ENCODE measurements at places on chromosomes 4 and X.

DNA sequence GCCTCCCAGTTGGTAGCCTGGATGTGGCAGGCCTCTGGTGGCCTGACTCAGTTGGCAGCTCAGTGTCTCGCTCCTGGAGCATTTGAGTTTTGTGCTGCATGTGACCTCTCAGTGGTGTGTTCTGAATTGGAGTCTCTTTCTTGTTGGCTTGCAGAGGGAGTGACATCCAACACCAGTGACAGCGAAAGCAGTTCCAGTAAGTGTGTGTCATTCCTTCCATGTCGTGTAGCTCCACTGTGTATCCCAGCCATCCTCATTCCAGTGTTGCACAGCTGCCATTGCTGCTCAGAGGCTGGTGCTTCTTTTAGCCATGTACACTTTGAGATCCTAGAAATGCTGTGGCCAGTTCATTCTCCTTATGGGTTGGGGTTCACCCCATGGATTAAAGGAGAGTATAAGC is 52.4 kb downstream of the DLG3 start:
- DNase-seq = no peak

DNA sequence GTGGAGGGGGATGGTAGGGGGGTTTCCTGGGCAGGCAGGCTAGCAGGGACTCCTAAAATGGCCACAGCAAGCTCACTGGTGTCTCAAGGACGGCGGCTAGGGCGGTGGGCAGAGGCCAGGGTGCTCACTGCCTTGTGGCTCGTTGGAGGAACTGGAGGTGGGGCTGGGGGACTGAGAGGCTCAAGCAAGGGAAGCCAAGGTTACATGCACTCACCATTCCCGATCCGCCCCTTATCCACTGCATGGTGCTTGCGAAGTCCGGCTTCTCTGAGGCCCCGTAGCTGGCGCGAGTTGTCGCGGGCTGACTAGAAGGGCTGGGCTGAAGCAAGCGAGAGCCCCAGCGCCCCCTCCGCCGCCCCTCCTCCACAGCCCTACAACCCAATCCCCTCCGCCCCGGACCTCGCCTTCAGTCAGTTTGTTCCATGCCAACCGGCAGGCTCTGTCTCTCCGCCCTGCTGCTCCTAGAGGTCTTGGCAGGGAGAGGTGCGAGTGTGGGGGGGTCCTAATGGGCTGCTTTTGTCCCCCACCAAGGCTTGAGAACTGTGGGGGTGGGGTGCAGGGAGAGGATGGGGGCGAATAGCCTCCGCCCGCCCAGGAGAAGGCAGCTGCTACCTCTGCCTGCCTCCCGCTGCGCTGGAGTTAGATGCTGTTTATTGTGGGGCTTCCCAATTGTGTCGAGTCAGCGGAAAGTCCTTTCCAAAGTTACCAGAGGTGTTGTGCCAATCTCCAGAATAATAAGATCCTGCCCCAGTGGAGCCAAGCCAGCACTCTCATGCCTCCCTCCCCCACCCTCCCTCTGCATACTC is at the start of gene ARHGEF9:
ARHGEF9 (minus strand) TSS at position 313 of the 806 bp plus-strand sequence; CDS start at position 244, 69 bp downstream.
- DNase-seq = no peak

DNA sequence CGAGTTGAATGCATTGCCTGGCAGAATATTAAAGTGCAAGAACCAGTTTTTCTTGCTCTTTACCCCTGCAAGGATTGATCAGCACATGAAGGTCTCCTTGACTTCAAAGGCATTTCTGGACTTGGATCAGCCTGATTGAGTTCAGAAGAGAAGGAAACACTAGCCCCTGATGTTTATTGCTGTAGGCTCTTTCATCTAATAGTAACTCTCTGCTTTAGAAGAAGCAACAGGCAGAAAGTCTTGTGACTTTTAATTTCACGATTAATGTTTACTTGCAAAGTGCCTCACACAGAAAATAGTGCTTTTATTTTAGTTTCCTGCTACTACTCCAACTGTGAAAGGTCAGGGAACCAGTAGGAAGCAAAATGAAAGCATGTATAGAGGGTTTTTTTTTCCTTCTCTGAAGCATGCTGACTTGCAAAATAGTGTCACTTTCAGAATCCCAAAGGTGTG is 69.1 kb downstream of the PCDH7 start:
- DNase-seq = no peak

- DNase-seq = no peak
Observed at GRCh38 chrX:13009844-13010243, 34.6 kb downstream of the FAM9C start.

GRCh38 chrX:91279479-91279878 is 155.2 kb upstream of the PABPC5 start:
- no peak for DNase-seq

GRCh38 chrX:47191331-47191730 is 2.3 kb upstream of the UBA1 start:
- peak; percentile 58 for DNase-seq

- no peak for DNase-seq
Observed at GRCh38 chrX:12447448-12448064, 309.3 kb downstream of the FRMPD4 start.

DNA sequence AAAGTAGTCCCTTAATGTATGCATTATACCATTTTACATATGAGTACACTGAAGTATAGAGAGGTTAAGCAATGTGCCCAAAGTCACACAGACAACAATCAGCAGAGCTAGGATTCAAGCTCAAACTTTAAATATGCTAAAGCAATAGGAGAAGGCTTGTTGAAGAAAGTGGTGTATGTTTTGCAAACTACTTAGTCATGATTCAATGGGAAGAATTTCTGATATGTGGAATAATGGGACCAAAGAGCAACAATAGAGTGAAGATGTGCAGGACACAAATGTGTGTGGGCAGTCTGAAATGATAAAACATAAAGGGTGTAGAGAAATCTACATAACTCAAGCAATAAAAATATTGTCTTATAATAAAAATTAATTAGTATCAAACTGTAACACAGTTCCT is 109.0 kb upstream of the ARSJ start:
- DNase-seq = no peak

DNA sequence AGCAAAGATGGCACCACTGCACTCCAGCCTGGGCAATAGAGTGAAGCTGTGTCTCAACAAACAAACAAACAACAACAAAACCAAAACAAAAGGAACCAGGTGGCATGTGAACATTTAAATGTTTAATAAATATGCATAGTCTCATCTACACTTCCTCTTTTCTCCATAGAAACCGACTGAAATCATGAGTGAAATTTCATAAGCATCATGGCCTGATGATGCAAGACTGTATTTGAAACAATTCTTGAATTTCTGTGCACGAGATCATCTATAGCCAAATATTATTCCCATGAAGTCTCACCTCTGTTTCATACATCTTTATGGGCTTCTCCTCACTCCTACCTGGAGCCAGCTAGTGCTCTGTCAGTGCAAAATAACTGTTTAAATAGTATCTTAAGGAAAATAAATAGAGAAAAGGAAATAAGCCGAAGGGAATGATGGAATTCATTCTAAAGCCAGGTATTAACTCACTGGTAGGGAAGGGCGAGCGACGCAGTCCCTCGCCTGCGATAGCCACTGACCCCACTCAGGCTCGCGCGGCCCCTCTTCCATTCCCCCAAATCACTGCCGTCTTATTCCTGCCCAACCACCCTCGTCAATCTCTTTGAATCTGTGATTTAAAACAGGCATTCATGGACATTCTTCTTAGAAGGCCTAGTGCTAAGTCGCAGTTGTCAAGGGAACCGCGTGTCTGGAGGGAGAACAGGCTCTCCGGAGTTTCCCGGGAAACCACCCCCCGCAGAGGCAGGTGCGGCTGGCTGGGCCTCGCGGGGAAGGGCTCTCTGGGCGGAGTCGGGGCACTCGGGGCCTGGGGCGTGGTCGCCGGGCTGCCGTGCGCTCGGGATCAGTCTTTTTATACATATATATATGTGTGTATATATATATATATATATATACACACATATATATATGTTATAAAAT is 52.4 kb upstream of the TRIM2 start:
- peak; percentile 56 for DNase-seq

Data from CD4-positive, alpha-beta T cell treated with Interleukin-12 subunit alpha and Interleukin-12 subunit beta, for 1 hour (primary cell).